ENCODE measurements at places on chromosomes 7 and 10.

GRCh38 chr7:24924375-24924774 is 55.6 kb downstream of the OSBPL3 start:
- DNase-seq, result no peak

GRCh38 chr10:1034758-1035157 is 9.1 kb upstream of the IDI2 start:
- DNase-seq, result no peak

DNA sequence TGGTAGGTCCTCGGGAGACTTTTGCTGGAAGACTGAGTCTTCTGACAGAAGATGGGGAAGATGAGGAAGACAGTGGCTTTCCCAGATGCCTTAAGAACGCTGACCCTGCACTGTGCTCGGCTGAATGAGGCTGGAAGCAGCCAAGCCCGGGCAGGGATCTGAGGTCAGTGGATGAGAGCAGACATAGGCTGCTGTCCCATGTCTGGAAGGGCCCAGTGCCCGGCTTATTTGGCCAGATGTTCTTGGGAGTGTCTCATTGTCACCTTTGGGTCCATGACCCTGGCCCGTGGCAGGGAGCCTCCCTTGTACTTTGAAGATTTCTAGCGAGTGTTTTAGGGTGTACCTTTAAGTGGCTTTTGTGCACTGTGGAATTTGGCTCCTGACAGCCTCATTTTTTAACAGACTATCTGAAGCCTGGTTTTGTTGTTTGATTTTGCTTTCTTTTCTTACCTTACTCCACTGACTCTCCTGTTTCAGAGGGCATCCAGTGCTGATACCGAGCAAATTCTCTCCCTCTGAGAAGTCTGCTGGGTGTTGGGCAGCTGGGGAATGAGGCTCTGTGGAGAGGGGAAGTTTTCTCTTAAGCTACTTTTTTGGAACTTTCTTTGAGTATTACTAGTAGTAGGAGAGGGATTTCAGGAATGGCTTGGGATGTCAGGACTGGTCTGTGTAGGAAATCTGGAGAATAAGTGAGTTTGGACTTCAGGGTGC is 61.4 kb downstream of the CREB5 start:
- no peak for DNase-seq

DNA sequence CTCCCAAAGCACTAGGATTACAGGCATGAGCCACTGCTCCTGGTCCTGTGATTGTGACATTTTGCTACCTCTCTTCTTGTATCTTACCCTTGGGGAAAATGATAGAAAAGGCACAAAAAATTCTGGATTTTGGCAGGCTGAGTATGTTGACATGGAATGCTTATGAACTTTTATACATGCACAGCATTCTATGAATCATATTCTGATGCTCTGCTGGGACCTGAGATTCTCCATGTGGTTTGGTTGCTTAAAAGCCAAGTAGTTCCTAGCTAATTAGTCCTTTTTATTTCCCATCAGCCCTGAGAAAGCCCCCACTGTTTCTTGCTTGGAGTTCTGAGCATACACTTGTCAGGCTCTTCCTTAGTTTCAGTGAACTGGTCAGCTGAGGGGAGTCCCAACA is 8.3 kb upstream of the KAZALD1 start:
- DNase-seq, result no peak

DNA sequence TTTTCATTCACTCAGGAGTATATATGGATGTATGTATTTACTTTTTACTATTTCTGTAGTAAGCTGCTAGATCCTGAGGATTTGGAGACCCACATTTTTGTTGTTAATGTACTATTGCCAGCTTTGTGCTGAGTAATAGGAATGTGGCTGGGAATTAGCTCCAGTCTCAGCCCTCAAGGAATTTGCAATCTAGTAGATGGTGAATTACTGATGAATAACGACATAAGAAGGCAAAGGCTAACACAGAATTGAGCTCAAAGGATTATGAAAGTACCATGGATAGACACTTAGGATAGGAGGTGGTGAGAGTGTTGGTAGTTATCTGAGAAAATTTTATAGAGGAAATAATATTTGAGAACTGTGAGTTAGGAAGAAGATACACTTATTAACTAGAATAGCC is 19.9 kb downstream of the CASD1 start:
- no peak for DNase-seq

- DNase-seq, result no peak
Observed at GRCh38 chr10:95295031-95295755, 4.4 kb upstream of the PDLIM1 start.

DNA sequence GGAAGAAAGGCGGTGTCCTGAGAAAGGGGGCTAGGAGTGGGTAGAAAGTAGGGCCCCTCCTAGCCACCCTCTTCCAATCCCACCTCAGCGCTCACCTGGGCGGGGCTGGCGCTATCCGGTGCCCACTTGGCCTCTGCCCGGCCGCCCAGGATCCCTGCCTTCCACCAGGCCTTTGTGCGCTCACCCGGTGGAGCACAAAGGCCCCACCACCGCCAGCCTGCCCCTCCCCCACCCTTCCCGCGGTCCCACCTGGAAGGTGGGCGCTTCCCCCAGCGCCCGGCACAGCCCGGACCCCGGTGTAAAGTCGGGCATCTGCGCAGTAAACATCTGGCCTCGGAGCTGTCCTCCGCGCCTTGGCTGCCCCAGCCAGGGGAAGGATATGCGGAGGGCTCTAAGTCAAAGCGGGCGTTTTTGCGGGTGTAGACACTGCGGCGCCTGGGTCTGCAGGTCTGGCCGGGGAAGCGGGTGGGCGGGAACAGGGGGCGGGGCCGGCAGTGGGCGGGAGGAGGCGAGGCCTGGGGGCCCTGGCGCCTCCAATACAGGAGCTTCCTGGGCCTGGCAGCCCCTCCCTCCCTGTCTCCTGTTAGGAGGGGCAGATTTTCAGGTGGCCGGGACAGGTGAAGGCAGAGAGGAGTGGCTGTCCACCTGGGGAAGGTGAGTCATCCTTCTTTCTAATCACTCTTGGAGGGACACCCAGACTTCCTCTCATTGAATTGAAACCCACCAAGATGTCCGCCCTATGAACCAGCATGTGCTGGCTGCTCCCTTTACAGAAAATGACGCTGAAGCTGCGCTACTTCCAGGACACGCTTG is 49.3 kb downstream of the PNLIPRP2 start:
- DNase-seq, result no peak

DNA sequence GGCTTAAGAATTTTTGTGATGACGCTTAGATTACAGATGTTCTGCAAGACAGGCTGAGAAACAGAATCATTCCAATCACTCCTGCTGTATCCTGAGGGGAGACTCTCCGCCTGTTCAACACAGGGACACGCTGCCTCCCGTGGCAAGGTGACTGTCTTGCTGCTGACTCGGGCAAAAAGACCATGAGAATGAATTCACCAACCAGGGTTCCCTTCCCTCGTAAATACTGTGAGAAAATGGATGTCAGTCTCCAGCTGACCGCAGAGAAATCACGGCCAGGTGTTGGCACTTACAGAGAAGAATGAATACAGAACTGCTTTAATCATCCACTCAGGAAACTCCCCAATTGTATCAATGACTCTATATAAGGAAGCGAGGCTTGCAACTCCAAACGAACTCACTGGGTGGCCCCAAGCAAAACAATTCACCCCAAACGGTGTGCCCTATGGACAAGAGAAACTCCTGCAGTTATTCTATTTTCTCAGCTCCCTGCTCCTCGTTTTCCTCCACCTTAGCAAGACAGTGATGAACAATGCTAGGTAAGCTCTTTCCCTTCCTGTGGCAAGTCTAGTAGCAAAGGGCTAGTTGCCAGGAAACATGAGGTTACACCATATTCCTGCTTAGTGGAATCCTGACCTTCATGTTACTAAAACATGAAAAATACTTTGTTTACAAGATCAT is 22.8 kb downstream of the GNA12 start:
- no peak for DNase-seq

DNA sequence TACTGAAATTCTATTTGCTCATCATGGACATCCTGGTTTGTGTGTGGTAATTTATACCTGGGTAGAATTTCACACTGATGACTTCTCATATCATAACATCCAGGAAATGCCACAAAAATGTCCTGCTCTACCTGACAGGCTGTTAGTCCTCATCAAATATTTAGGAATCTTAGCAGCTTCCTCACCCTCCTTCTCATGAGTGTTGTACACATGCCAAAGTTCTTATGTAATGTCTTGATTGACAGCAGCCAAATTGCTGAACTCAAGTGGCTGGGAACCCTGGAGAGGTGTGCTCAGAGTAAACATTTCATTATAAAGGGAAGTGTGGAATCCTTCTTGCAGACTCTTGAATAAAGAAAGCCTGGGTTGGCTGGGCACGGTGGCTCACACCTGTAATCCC is 8.9 kb downstream of the EEPD1 start:
- no peak for DNase-seq

- no peak for DNase-seq
Observed at GRCh38 chr7:47078241-47078640, 503.7 kb downstream of the TNS3 start.

DNA sequence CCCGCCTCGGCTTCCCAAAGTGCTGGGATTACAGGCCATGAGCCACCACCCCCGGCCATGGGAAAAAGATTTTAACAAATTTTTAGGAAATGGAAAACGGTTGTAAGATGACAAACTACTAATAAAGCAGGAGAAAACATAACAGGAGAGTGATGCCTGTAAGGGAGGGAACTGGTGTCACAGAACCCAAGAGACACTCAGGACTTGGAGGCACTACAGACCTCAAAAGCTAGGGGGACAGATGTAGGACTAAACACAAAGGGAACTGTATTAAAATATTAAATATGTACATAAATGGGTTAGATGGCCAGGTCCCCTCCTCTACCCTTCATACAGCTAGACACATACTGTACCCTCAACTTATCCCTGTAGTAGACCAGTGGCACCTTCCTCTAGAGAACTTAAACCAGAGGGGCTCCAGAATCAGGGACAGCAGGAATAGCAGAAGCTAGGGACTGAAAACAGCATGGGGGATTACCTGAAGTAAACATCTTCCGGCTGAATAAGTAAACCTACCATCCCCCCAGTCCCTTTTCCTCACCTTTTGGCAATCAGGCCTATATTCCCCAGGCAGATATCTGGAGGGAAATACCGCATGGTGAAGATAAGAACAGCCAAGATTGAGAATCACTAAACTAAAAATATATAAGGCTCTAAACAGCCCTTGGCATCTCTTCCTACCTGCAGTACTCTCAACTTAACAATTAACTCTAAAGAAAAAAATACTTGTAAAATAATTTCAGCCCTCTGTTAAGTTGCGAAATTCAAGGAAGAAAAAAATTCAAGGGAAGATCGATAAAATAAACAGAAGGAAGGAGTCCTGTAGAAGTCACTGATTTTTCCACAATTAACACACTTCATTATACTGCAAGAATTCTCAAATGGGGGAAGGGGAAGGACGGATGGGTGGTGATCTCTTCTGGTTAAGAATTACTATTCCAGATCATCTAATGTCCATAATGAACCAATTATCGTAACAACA is 15.5 kb downstream of the TM9SF3 start:
- DNase-seq, result no peak

GRCh38 chr10:73043766-73044377 is 52.8 kb downstream of the P4HA1 start:
- no peak for DNase-seq

DNA sequence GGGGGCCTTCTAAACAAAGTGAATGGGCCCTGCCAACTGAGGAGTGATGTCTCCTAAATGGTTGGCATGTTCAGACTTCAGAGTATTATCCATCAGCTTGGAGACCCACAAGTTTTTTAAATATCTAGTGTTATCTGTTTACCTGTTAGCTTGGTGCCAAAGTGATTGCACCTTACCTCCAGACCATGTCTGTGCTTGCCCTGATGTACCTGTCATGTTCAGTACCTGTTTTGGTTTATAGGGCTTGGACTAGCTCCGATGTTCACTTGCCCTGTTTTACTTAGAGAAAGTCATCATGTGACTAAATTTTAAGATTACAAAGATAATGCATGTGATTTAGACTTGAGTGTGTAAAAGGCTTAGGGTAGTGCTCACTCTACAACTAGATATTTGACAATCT is 67.7 kb downstream of the CNNM2 start:
- no peak for DNase-seq

- DNase-seq, result no peak
Observed at GRCh38 chr10:103254538-103255325, 9.0 kb downstream of the RPEL1 start.

- DNase-seq, result no peak
Observed at GRCh38 chr10:79017882-79018520, 50.8 kb upstream of the ZMIZ1 start.

DNA sequence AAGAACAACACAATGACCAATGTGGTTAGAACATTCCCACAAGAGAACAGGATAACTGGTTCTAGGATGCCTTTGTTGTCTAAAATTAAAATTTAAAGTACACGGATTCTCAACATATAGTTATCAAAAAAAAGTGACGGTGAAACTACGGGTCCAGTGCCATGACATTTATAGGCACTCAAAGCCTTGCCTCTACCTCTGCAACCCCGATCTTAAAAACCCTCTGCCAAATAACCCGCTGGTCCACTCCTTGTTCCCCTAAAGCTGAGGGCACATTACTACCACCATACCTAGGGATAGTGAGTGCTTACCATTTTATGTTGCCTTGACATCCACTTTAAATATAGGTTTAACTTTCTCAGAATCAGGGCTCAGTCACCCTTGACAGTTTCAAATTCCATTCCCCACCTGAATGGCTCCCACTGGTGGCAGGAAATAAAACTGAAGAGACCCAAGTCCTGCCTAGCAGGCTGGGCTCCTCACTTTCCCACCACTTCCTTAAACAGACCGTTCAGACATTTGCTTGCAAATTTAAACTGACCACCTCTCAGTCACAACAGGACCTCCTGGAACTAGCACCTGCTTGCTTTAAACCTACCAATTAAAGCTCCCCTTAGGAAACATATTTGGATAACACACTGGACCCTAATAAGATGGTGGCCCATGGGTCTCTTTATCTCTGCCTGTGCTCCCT is 169.9 kb upstream of the ASAH2 start:
- DNase-seq, result no peak

DNA sequence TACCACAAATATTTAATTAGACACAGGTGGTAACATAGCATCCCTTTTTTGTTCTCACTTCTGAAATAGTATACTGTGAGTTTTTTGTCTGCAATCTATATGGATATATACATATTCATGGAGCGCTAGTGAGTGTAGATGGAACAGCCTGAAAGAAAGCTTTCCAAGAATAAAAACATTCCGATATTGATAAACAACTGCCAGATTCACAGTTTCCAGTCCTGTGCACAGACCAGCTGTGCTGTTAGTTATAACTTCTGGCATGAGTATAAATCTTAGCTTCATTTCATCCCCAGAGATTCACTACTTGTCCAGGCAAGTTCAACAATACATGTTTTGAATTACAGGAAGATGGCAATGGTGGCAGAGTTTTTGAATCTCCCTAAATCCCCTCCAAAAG is 467.1 kb upstream of the STEAP1 start:
- DNase-seq, result no peak

- no peak for DNase-seq
Observed at GRCh38 chr10:44899450-44900080, 11.6 kb upstream of the TMEM72 start.

Data from stimulated activated CD8-positive, alpha-beta memory T cell treated with anti-CD3 and anti-CD28 coated beads, Interleukin-12 subunit alpha, Interleukin-12 subunit beta, amount 100 ng/mL, for 1 hour (primary cell).